ENCODE measurements at places on chromosomes 2 and 18. TPM values are rescaled to one million over a fixed set of nuclear protein-coding genes. Genes with fewer than 3 reads are reported as not detected.

SPP2 gene
- total RNA-seq, result 0.60 TPM

- DNase-seq, result no peak
These were observed 63.7 kb downstream of the EIPR1 start for GRCh38 chr2:3313781-3314375.

DNA sequence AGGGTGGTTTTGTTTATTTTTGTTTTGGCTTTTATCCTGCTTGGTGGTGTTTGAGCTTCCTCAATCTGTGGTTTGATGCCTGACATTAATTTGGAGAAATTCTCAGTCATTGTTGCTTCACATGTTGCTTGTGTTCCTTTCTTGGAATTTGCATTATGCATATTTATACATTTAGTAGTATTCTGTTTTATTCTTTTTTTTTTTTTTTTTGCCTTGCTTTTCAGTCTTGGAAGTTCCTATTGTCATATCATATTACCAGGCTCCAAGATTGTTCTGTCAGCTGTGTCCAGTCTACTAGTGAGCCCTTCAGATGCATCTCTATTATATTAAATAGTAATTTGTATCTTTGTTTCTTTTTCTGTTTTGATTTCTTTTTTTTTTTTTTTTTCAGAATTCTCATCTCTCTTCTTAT lies 77.0 kb downstream of the EPC2 start:
- no peak for DNase-seq

PKDCC gene
- 208 TPM for total RNA-seq

DNA sequence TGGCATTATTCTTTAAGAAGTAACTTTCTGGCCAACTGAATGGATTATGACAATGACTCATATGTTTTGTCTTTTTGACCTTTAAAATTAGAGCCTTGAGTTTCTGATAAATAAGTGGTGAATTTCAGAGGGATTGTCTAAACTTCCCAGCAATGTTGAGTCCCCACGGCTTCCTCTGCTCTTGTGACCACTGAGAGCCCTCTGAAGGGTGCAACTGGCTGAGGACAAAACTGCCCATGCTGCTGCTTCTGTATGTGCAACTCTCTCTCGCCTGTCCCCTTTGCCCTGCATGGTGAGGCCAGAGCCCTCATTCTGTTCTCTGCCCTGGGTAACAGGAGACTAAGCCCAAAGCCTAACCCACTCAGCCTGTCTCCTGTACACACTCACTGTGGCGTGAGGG lies 52.7 kb upstream of the SLC14A1 start:
- DNase-seq, result no peak

PSMA8 gene
- not detected for total RNA-seq

- DNase-seq, result no peak
These were observed 82.1 kb downstream of the MAP3K20 start for GRCh38 chr2:173157676-173158293.

- DNase-seq, result no peak
These were observed 417.9 kb downstream of the HRH4 start for GRCh38 chr18:24878289-24878688.

MTIF2 gene
- total RNA-seq, result 42.5 TPM

SH2D6 gene
- total RNA-seq, result 3.5 TPM

CFAP53 gene
- total RNA-seq, result 1.4 TPM

DNA sequence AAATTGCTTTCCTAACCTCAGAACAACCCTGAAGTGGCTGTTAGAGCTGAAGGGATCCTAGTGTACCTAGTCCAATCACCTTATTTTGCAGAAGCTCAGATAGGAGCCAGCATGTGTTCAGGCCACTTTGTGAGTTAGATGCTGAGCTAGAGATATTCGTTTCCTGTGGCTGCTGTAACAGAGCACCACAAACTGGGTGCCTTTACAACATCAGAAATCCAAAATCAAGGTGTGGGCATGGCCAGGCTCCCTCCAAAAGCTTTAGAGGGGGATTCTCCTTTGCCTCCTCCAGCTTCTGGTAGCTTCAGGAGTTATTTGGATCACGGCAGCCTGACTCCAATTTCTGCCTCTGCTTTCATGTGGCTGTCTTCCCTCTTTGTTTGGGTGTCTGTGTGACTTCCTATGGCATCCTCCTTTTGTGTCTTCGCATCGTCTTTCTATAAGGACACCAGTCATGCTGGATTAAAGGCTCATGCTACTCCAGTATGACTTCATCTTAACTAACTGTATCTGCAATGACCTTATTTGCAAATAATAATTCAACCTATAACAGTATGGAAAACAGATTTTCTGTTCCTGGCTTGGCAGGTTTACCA lies 86.3 kb upstream of the TGFA start:
- DNase-seq, result no peak

PELI1 gene
- 6.1 TPM for total RNA-seq

DNA sequence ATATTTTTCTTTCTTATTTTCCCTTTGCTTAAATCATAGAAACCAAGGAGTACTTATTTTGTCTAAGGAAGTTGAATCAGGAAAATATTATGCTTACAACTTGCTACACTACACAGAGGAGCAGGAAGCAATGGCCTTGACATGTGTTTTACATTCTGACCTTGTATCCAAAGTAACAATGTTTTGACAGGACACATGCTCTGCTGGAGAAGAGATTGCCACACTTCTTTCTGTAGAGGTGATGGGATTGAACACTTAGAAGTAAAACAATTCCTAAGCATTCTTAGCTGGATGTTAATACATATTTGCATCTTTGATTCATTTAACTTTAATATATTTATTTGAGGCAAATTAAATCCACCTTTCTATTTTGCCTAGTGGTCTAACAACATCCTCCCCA lies 929.1 kb downstream of the DSC3 start:
- no peak for DNase-seq

GRCh38 chr18:24914171-24914525 lies 437.8 kb downstream of the ZNF521 start:
- DNase-seq, result no peak

GRCh38 chr2:241659150-241659739 lies 21.8 kb downstream of the ATG4B start:
- peak; percentile 43 for DNase-seq

DNA sequence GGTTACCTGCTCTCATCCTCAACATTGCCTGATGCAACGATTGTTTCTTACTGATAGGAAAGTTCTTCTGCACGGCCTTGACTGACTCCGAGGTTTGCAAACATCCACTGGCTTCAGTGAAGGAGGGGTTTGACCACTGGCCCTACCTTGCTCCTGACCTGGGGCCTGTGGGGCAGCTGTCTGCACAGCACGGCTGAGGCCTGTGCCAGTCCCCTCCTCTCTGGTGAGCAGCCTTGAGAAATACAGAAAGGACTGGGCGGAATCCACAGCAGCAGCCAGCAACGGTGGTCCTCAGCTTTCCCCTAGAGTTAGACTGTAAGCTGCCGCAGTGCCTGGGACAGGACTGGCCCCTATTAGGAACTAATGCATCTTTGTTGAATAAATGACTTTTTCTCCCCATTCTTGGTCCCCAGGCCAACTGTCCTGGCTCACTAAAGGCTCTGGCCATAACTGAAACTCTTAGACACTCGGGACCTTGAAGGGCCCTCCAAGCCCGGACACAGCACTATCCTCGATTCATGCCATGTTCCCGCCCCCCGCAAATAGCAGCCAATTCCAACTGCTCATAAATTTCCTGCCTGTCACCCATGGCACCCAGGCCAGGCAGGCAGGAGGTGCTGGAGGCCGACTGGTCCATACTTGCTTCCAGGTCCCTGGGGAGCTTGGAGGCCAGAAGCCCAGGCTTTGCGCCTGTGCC lies 26.7 kb downstream of the ATOH8 start:
- DNase-seq, result no peak

Measured in gastrocnemius medialis (tissue), 4 donors.